Activated CD4-positive, alpha-beta T cell treated with anti-CD3 and anti-CD28 coated beads, Interleukin-2, Interleukin-6, amounts not matched to agents 100 ng/mL and 50 ng/mL, durations not matched to agents 16 hours and 8 hours (primary cell): ENCODE measurements at places on chromosomes 6 and 20.

DNA sequence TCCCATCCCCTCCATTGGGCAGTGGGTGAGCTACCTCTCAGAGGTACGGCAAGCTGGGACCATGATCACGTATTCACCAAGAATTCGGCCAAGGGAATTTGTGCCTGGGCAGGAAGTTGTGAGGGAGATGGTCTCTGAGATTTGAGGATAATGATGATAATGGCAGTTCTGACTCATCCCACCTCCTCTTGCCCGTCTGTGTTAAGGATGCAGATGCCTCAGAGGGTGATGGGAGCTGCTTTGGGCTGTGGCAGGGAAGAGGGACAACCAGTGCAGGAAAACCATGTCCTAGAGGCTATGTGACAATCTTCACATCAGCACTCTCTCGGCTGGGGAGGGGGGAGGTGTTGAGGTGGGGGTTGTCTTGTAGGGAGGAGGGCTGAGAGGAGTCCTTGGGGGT is 4.3 kb downstream of the TGM6 start:
- DNase-seq, result no peak

GRCh38 chr20:364905-365794 is 15.4 kb upstream of the TRIB3 start:
- DNase-seq, result peak; percentile 63

DNA sequence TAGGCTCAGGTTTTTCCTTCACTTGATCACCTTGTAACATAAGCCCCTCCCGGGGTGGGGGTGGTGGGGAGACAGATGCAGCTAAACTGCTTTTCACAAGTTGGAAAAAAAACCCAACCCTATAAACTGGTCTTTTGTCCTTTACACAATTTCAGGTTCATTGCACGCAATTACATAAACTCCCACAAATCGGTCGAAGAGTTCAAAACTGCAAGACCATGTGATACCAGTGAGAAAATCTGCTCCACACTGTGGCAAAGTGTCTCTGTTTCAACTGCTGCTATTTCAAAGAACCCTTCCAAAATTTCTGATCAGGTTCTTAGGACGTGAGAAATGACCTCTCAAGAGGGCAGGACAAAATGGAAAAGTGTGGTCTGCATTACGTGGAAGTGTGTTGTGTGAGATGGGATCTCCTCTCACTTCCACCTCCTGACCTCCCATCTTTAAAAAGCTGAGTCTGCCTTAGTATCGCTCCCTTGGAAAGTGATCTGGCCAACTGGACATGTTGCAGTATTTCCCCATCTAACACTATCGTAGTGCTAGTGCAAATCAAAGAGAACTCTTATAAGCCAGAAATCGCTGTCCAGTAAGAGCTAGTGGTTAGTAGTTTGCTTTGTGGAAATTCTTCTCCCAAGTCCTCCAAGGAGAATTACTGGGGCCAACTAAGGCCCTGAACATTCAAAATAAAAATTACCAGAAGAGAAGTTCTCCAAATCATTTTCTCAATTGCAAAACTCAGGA is 60.1 kb downstream of the PRND start:
- DNase-seq, result no peak

GRCh38 chr20:44284032-44284431 is 27.0 kb downstream of the FITM2 start:
- no peak for DNase-seq

- no peak for DNase-seq
These were observed 499.9 kb downstream of the TFAP2A start for GRCh38 chr6:9914951-9915350.

GRCh38 chr20:6882561-6883291 is 115.2 kb downstream of the BMP2 start:
- no peak for DNase-seq

GRCh38 chr20:37297066-37297736 is 7.7 kb downstream of the MANBAL start:
- no peak for DNase-seq

DNA sequence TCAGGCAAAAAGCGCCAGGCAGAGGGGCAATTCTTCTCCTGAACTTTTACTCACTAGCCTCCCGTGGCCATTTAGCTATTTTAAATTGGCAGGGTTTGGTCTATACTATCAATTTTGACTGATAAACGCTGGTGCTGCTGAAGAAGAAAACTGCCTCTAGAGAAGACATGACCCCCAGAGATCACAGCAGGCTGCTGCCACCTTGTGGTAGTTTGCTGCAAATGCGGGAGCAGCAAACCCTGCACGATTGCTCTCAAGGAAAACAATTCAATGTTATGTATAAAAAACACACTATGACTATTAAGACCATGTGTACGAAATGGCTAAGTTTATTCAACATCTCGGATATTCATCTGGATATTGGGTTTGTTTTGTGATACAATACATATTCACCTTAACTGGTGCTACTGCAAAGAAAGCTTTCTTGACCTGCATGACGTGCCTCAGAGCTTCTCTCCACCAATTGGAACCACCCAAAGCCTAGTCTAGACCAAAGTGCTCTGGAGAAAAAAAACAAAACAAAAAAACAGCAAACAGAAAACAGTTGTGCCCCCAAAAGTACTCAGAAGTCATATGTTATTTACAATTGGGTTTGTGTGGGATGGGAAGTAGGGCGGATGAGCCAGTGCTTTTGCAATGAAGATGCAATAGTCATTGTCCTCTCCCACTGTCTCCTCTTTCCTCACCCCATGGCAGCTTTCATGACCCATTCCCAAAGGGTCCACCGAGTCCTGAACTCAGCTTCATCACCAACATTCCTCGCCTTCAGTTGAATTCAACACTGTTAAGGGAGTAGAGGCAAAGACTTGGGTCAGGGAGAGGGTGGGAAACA is 19.6 kb upstream of the IL17F start:
- peak; percentile 82 for DNase-seq

DNA sequence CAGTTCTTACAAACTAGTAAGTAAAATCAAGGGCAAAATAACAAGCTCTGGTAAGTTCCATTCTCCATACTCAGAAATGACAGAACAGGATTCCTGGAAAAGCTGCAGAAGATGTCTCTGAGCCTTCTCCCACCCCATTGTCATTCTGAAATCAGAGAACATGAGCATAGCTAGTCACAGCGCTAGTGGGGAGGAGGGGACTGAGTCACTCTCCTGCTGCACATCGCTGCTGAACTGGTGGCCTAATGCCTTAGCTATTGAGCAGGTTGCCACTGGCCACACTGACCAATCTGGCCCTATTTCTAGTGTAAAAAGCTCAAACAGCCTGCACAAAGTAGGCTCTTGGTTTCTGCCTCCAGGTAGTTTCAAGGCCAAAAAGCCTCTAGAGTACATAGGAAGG is 26.1 kb upstream of the RIPPLY2 start:
- DNase-seq, result peak; percentile 13

DNA sequence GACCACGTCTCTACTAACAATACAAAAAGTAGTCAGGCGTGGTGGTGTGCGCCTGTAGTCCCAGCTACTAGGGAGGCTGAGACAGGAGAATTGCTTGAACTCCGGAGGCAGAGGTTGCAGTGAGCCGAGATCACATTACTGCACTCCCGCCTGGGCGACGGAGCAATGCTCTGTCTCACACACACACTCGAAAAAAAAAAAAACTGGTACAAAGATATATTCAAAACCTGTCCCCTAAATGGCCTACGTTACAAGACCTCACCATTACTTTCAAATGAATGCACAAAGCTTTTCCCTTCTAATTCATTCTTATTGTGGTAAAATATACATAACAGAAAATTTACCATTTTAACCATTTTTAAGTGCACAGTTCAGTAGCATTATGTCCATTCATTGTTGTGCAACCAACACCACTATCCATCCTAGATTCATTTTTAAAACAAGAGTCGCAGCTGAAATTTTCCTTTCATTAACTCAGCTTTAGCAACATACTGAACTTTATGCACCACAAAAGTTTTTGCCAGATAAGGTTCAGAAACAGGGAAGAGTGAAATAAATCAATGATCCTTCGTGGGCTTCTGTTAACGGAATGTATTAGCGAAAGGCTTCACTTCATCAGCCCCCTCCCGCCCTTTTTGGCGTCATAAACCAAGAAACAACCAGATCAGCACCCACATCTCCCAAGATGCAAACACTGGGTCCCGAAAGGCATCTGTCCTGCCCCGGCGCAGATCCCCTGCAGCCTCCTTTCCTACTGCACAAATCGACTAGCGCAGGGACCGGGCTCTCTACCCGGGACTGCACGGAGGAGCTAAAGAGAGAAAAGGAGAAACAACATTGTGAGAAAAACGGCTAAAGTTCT is 825 bp upstream of the FAM135A start:
- DNase-seq, result no peak

- no peak for DNase-seq
These were observed 118.2 kb downstream of the CDKAL1 start for GRCh38 chr6:20652299-20653084.

- DNase-seq, result peak; percentile 15
These were observed 86.0 kb downstream of the SESN1 start for GRCh38 chr6:109008537-109009235.

DNA sequence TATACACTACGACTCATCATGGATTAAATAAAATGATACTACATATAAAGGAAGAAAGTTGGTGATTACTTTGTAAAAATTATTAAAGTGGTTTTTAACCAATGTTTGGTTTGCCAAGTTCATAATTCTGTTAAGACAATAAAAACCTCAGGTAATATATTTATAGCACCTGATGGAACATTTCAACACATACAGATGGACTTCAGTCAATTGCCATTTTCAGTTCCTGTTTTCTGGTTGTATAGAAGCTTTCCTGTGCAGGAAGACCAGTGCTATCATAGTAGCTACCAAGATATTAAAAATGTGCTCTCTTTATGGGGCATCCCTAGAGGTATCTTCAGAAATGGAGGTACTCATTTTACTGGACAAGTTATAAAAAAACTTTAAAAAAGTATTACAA is 1686.4 kb downstream of the GRIK2 start:
- no peak for DNase-seq

DNA sequence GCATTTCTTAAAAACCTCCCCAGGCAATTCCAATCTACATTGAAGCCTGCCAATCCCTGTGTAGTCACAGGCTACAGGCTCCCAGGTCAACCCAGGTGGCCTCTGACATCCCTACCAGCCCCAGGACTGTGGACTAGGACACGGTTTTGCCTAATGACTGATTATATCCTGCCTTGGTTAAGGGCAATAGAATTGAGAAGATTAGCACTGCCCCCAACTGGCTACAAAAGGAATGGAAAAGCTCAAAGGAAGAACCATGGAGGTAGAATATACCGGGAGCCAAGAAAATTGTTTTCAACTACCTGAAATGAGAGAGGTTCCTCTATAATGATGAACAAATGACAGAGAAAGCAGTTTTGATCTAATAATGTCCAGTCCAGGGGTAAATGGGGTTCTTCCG is 421.1 kb upstream of the AGPAT4 start:
- DNase-seq, result peak; percentile 33

- no peak for DNase-seq
These were observed 1.6 kb downstream of the CLPSL1 start for GRCh38 chr6:35782424-35782823.

DNA sequence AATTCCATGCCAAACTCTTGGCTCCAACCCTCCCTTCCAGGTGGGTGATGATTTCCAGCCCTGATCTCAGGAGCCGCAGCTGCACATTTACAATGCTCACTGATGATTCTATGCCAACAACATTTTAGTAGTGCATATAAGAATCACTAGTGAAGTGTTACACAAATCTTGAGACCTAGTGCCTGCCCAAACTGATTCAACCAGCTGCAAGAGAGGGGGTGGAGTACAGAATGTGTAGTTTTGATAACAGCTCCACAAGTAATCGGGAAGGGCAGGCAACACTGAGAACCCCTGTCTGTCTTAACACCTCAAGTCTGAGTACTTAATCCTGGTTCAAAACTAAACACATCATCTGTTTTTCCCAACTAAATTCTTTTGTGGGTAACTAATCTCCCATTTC is 91.7 kb downstream of the PRDM1 start:
- no peak for DNase-seq

- DNase-seq, result no peak
These were observed 971.1 kb upstream of the MAN1A1 start for GRCh38 chr6:120320481-120321162.

DNA sequence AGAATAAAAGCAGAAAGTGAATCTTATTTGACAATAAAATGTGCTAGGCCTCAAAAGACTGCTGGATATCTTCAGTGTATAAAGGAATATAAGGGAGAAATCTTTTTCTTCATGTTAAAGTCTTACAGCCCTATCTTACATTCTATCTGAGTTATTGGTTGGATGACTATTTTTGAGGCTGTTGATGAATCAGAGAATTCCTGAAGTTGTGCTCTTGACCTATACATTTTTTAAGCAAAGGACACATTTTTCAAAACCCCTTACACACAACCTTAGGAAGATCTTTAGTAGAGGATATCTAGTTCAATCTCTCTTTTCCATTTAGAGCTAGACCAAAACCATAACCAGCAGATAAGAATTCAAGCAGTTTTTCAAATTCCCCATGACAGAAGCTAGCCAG is 10.9 kb upstream of the CGA start:
- no peak for DNase-seq

GRCh38 chr6:64376394-64376793 is 740.8 kb downstream of the PHF3 start:
- no peak for DNase-seq

GRCh38 chr20:22836211-22836610 is 198.9 kb upstream of the SSTR4 start:
- no peak for DNase-seq

DNA sequence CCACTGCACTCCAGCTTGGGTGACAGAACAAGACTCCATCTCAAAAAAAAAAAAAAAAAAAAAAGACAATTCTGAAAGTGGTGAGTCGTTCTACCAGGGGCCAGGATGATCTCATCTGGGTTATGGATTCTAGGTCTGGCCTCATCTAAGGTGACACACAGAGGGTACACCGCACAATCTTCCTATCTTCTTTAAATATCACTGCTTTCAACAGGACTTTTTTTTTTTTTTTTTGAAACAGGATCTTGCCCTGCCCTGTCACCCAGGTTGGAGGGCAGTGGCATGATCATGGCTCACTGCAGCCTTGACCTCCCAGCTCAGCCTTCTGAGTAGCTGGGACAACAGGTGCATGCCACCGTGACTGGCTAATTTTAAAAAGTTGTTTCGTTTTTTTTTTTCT is 67.7 kb downstream of the SLC16A10 start:
- peak; percentile 38 for DNase-seq

DNA sequence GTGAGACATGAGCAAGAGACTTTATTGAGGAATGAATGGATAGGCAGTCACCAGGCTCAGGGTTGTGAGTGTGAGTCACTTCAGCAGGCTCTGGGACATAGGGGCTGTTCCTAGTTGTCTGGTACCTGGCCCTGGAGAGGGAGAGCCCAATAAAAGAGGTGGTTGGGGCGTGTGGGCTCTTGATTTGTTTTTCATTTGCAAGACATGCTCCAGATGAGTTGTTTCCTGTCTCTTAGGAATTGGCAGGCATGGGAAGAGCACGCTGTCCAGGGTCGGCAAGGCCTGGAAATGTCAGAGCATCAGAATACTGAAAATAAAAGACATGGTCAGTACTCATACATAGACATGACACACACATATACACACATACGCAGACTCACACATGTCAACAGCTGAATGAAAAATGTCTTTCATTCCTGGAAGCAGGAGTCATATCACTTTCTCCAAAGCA is 166.3 kb upstream of the SULF2 start:
- DNase-seq, result no peak

- peak; percentile 62 for DNase-seq
These were observed 7.5 kb upstream of the GGTLC1 start for GRCh38 chr20:23995905-23996666.

GRCh38 chr20:17594443-17594842 is 24.6 kb downstream of the DSTN start:
- no peak for DNase-seq
